ENCODE measurements at places on chromosomes 16 and 17.

DNA sequence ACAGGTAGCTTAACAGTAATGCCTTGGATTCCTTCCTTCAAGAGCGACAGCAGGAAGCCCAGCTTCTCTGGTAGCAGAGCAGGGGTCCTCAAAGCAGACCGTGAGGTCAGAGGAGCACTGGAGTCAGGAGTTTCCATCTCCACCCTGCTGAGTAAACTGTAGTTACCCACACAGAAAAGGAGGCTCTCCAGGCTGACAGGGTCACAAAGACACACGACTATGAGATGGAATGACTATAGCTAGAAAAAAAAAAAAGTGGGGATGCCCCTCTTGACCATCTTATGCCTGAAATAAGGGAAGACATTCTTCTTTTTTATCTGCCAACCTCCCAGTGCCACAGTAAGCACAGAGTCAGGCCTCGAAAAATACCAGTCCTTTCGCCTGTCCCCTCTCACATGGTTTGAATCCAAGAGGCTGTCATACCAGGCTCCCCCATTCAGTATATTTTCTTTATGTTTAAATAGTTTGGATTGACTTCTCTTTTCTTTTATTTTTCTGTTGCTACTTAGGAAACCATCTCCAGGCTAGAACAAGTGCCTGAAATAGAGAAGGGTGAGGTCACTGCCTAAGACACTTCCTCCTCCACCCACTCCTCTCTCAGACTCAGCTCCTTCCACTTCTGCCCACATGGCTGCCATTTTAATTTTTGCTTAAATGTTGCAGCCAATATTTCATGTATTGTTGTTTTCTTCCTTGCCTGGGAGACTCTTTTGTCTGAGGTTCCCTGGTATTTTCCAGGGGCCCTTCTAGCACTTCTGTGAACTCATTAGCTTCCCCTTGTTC lies 707.4 kb downstream of the MAF start:
- DNase-seq = no peak

GRCh38 chr17:78416791-78417530 lies 38.5 kb downstream of the PGS1 start:
- DNase-seq = no peak

DNA sequence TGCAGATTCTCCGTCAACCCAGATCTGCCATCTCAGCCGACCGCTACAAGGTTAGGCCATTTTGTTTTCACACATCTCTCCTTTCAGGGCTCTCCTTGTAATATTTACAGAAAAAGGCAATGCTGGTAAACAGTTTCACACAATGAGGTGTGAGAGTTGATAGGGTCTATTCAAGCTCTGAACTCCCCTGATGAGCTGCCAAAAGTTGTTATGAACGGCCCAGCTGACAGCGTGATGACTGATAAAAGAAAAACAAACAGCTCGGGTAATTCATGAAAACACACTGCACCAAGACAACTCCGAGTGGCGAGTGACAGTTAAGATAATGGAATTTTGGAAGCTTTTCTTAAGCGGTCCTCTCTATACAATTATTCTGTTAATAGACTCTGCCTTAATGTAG lies 68.1 kb upstream of the IRX5 start:
- DNase-seq = no peak

GRCh38 chr17:55417411-55418268 lies 4.0 kb downstream of the MMD start:
- no peak for DNase-seq

DNA sequence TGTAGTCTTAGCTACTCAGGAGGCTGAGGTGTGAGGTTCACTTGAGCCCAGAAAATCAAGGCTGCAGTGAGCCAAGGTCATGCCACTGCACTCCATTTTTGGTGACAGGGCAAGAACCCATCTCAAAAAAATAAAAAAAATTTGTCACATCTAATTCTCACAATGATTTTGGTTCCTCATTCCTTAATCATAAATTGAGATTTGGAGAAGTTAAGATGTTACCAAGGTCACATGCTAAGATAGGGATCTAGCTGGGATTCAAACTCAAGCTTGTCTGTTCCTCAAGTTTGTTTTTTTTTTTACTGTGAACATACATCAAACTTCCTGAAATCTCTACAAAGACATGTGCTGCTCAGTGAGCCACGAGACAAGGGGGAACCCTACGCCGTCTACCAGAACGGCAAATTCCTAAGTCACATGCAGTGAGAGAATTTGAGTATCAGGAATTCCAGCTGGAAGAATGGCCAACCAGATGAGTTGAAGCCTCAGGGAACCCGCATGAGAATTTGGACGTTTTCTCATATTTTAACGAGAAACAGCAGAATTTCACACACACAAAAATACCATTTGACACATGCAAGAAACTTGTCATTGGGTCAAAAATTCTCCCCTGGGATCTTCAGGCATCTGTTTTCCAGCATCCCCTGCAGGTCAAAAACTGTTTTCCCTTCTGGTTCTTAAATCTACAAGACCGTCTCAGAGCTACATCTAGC lies 414.1 kb upstream of the GOT2 start:
- DNase-seq = no peak

DNA sequence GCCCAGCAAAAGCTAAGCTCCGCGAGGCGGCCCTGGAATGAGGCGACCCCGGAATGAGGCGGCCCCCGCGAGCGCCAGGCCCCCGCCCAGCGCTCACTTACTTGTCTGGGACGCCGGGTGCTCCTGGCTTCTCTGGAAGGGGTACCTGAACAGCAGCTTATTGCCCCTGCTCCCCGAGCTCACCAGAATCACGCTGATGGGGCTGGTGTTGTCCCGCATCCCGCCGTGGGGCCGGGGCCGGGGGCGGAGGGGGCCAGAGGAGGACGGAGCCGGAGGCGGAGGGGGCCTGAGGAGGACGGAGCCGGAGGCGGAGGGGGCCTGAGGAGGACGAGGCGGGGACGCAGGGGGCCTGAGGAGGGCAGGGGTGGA lies 440 bp downstream of the NPRL3 start:
- no peak for DNase-seq

DNA sequence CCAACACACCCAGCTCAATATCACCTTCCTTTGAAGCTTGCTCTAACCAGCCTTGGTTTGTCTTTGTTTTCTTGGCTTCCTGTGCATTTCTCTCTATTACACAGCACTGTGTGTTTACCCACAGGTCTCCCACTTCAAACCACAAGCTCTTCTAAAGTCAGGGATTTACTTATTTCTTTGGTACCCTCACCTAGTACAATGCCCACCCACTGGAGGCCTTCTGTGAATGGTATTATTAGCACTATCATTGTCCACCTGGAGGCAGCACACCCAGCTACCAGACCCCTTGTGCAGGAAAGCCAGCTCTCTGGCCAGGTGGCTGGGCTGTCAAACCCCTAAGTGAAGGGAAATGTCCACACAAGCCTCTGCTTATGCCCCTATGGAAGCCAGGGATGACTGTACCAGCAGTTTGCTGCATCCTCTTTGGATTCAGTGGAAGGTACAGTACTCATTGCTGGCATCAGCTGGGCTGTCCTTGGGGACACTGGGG lies 9.4 kb upstream of the TOP2A start:
- DNase-seq = no peak

DNA sequence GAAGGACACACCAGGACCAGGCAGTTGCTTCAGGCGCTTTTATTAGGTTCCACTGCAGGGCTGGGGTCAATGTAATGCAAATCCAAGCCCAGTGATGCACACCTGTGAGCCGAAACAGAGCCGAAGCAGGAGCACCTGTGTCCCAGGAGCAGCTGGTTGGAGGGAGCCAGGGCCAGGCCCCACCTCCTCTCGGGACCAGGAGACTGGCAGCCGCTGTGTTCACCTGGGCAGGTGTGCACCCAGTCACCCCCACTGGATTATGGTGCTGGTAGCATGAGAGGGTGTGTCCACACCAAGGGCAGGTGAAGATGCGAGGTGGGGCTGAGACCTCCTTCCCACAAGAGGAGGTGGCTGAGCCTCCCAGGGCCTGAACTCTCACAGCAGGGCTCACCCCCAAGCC lies 4.7 kb upstream of the FAAP100 start:
- no peak for DNase-seq

- DNase-seq = no peak
Observed at GRCh38 chr16:82699260-82699659, 72.5 kb downstream of the CDH13 start.

GRCh38 chr16:9114112-9114511 lies 22.7 kb downstream of the HAPSTR1 start:
- no peak for DNase-seq

GRCh38 chr17:68291836-68292688 lies 767 bp downstream of the ARSG start:
- DNase-seq = peak; percentile 71

- no peak for DNase-seq
Observed at GRCh38 chr16:85992359-85992758, 93.4 kb downstream of the IRF8 start.

GRCh38 chr17:1608676-1609075 lies 20.0 kb downstream of the SLC43A2 start:
- no peak for DNase-seq

- no peak for DNase-seq
Observed at GRCh38 chr17:81910840-81911276, 341 bp downstream of the PCYT2 start.

GRCh38 chr17:43439041-43439440 lies 40.2 kb downstream of the ARL4D start:
- DNase-seq = no peak

GRCh38 chr17:70608193-70608592 lies 438.9 kb downstream of the KCNJ2 start:
- DNase-seq = no peak

- no peak for DNase-seq
Observed at GRCh38 chr17:78785663-78786057, 3.6 kb upstream of the CYTH1 start.

DNA sequence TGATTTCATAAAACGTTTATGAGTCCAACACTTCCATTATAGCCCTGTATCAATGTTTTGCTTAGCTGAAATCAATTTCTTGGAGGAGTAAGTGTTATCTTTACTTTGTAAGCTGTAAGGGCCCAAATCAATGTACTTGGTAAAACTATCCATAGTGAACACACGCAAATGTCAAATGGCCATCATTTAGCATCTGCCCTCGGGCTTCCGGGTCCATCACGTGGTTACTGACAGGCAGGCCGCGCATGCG lies 687 bp upstream of the NARF start:
- DNase-seq = peak; percentile 90

DNA sequence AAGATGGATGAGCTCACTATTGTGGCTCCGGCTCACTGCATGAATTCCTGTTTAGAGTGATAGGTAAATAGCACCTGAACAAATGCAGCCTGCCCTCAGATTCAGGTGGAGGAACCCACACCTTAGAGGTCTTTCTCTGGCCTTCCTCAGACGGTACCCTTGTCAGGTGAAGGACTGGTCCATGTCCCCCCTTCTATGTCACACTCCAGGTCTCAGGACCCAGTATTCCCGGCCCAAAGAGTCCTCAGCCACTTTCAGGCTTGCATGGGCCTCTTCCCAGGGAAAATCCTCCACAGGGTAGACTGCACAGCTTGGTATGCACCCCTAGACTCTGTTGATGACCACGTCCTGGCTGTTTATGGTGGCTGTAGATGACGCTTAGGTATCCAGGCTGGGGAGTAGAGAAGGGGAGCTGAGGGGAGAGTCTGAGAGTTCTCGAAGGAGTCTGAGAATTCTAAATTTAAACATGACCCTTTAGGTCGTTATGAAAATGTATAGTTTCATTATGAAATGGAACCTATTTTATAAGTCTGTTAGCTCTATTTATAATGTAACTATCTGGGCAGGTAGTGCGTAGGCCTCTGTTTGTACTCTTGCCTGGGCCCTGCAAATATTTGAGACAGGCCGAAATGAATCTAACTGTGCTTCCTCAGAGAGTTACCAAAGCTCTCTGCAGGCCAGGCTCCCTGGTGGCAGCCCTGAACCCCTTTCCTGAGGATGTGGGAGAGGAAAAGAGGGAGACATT lies 32.5 kb upstream of the CCR7 start:
- no peak for DNase-seq

- DNase-seq = no peak
Observed at GRCh38 chr17:63156986-63157385, 191.0 kb downstream of the TANC2 start.

GRCh38 chr16:14325502-14326401 lies 254.6 kb downstream of the MRTFB start:
- no peak for DNase-seq

- no peak for DNase-seq
Observed at GRCh38 chr16:78594191-78594590, 494.7 kb downstream of the WWOX start.

DNA sequence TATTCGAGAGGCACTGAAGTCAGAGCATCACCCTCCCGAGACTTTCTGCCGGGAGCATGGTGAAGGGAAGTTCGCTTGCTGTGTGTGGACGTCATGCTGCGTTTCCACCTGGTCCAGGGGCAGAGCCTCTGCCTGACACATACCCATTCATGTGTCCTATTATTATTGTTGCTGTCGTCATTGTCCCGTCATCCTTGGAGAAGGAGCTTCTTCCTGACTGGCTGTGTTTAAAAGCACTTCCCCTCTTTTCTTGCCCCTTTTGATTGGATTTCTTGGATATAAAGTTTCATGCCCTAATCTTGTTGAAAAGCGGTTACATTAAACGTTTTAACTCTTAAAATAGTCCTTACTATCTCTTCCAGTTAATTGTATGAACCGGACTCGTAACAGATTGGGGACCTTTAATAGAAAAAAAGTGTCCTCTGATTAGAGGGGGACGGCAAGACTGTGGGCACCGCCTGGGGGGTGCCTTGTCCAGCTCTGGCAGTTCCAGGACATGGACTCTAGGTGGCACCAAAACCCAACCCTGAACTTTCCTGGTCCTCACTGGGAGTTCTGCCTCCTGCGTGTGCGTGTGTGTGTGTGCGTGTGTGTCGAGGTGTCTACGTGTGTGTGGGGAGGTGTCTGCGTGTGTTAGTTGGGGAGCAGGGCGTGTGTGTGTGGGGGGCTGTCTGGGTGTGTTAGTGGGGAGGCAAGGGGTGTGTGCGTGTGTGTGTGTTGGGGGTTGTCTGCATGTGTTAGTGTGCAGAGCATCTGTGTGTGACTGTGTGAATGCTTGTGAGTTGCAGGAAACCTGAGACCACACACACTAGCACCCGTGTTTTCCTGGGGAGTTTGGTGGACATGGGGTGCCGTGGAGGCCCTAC lies 133.3 kb upstream of the CIBAR2 start:
- DNase-seq = peak; percentile 46

DNA sequence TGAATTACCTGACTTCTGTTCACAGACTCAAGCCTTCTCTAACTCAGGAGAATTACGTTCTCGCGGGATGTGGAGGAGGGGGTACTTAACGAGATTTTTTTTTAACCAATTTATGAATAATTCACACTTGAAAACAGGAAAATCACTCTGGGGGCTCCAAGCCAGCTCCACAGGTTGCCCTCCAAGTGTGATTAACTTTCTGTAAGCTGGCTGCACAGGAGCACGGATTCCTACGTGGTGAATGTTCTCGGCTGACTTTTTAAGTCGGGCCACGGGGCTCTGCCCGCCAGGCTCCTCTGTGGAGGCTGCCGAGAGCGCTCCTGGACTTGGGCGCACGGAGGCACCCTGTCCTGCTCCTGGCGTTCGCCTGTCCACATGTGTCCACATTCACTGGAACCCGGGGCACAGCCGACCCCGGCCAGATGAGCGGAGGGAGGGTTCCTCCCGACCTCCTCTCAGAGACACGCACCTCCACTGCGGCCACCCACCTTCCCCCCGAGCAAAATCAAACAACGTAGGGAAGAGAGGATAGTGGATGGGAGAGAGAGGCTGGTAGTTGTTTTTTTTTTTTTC lies 147.1 kb upstream of the CHMP6 start:
- no peak for DNase-seq
